ENCODE measurements at places on chromosomes 1 and 21.

DNA sequence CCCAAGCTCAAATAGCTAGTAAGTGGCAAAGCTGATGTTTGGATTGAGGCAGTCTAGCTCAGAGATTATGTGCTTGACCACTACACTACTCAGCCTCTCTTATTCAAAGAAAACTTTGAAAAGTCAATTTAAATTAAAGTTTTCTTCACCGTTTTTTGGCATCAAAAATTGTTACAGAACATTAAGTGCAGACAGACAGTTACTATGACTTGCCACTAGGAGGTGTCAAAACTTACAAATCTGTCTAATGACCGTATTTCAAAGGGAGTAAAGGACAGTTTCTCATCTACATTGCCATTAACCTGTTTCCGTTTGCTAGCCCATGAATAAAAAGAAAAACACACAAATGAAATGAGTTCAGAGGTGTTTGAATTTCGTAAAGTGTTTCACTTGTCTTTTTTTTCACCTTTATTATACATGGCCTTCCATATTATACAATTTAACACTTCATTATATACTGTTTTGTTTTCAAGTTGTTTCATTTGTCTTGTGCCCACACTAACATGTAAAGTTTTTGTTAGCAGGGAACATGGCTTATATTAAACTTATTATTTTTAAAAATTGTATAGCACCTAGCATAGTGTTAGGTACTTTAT, 57.4 kb upstream of the MTF2 start:
- peak; percentile 50 for DNase-seq

- peak; percentile 14 for DNase-seq
These were observed 12.3 kb downstream of the TNFRSF1B start for GRCh38 chr1:12179111-12179519.

- no peak for DNase-seq
These were observed 162.2 kb downstream of the PRDM16 start for GRCh38 chr1:3231245-3231644.

GRCh38 chr1:29297450-29297849, 61.1 kb downstream of the PTPRU start:
- no peak for DNase-seq

DNA sequence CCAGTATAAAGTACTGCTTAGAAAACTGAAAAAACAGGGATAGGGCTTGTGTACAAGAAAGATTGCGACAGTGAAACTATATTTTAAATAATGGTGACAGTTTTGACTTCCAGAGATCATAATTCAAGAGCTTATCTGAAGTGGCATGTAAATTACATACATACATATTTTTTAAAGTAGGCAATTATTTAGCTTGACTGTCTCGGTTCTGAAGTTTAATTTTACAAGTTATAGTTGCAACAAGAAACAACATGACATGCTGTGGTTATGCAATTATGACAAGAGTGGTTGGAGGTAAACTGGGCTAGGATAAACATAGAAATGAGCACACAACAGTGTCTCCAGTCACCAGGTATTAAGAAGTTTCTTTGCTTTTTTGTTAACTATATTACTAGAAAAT, 4.1 kb downstream of the C1orf21 start:
- no peak for DNase-seq

GRCh38 chr1:239718997-239719628, 332.7 kb downstream of the CHRM3 start:
- peak; percentile 43 for DNase-seq

DNA sequence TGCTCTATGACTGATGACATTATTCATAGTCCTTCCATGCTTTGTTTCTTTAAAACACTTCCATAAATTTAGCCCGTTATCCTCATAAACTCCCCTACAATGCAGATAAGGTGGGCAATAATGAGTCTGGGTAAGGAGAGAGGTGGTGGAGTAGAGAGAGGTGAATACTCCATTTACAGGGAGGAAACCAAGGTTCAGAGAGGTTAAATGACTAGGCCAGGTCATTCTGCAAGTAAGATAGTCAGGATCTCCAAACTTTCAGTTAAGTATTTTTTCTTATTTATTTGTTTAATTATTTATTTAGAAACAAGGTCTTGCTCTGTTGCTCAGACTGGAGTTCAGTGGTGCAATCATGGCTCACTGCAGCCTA, 26.1 kb downstream of the PAFAH2 start:
- DNase-seq, result no peak

DNA sequence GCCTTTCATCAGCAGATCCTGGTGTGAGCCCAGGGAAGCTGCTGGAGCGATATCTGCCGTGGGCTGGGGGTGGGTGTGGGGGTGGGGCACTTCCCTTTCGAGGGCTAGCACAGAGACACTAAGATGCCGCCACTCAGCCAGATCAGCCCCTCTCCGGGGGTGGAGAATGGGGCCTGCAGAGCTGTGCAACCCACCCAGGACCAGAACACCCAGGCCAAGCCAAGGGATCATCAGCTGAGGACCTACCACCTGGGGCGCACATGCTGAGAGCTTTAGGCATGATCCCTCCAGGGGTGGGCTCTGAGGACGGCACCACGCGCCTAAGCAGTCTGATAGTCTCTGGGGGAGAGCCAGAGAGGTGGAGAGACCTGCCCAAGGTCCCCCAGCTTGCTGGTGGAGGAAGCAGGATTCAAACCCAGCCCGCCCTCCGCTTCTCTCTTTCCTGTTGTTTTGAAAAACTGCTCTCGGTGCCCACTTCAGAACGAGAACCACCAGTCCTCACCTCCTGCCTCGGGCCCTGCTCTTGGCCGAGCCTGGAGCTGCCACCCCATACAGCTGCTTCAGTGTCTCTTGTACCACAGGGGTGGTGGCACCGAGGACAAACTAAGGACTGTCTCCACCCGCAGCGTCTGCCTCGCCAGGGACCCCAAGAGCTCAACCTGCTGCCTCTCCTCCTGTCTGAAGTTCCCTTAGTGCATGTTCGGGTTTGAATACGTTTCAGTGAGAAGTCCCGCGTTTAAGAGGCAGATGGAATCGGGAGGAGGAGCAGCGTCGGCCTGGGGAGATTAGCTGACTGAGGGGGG, 39.7 kb upstream of the RUNX3 start:
- no peak for DNase-seq

DNA sequence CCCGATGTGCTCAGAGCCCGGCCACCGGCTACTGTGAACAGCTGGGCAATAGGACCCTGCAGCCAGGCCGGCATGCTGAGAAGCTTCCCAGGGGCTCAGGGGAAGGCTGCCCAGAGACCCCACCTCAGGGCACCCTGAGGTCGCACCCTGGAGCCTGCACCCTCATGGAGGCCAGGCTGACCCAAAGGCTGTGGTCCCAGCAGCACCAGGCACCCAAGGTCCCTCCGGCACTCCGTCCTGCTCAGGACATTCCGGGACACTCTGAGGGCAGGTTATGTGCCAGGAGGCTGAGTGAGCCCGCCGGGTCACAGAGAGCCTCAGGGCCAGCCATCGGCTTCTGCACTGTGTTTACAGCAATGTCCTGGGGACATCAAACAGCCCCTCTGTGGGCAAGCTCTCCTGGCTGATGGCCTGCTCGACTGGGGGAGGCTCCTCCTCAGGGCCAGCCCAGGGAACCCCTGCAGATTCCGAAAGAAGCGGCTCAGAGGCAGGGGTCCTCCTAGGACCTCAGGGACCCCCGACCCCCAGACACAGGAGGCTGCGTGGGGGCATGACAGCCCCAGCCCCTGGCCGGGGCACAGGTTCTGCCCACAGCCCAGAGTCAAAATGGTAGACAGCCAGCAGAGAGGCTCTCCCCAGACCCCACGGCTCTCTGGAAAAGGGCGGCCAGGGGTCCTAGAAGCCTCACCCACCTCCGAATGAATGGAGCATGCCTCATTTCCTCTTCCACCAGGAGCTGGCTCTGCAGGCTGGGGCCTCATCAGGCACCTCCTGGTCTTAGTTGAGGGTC, 8.2 kb downstream of the SLC19A1 start:
- DNase-seq, result no peak

- no peak for DNase-seq
These were observed 56.3 kb downstream of the ZP4 start for GRCh38 chr1:237834461-237834860.
